ENCODE measurements at places on chromosomes 12 and 14. TPM values are rescaled to one million over a fixed set of nuclear protein-coding genes. Genes with fewer than 3 reads are reported as not detected.

IL26 gene
- total RNA-seq, result not detected

GPR132 gene
- total RNA-seq, result not detected

AMN gene
- 0.32 TPM for total RNA-seq

KCNJ8 gene
- total RNA-seq, result 27.8 TPM

LRP1 gene
- 708 TPM for total RNA-seq

C12orf56 gene
- total RNA-seq, result not detected

CD4 gene
- total RNA-seq, result 2.6 TPM

CLEC2A gene
- not detected for total RNA-seq

L3HYPDH gene
- 35.0 TPM for total RNA-seq

C12orf54 gene
- total RNA-seq, result not detected

NOVA1 gene
- total RNA-seq, result 11.1 TPM

IL22 gene
- not detected for total RNA-seq

TTC6 gene
- total RNA-seq, result not detected

TAC3 gene
- not detected for total RNA-seq

CD163L1 gene
- not detected for total RNA-seq

TAS2R42 gene
- total RNA-seq, result not detected

ENDOU gene
- not detected for total RNA-seq

KCNC2 gene
- total RNA-seq, result not detected

DLK1 gene
- 7.2 TPM for total RNA-seq

ETFBKMT gene
- total RNA-seq, result 0.64 TPM

KRT6A gene
- total RNA-seq, result 3.4 TPM

ZBTB42 gene
- 23.5 TPM for total RNA-seq

SPTB gene
- total RNA-seq, result 14.9 TPM

PCED1B gene
- 1.5 TPM for total RNA-seq

SRRM4 gene
- not detected for total RNA-seq

ATP6V1D gene
- 27.6 TPM for total RNA-seq

MMP14 gene
- total RNA-seq, result 178 TPM

SART3 gene
- total RNA-seq, result 22.9 TPM

PPTC7 gene
- 12.3 TPM for total RNA-seq

PPP4R4 gene
- not detected for total RNA-seq

ALX1 gene
- not detected for total RNA-seq

KRT8 gene
- total RNA-seq, result 54.3 TPM

SIX4 gene
- 1.4 TPM for total RNA-seq

IAPP gene
- not detected for total RNA-seq

GLI1 gene
- total RNA-seq, result 2.8 TPM

HDAC7 gene
- total RNA-seq, result 202 TPM

OTX2 gene
- not detected for total RNA-seq

MDGA2 gene
- not detected for total RNA-seq

TCL1B gene
- not detected for total RNA-seq

ANAPC5 gene
- 58.8 TPM for total RNA-seq

ITGA5 gene
- total RNA-seq, result 973 TPM
